HFFc6 (cell line): ENCODE measurements at places on chromosomes 12 and 14. TPM values are rescaled to one million over a fixed set of nuclear protein-coding genes. Genes with fewer than 3 reads are reported as not detected.

- DNase-seq, result no peak
Measured at GRCh38 chr14:33992274-33993007, 41.6 kb upstream of the EGLN3 start.

Gene TRHDE
- total RNA-seq, result 53.8 to 99.9 TPM (median 57.1 TPM) in 3 replicates

Gene FSCB
- total RNA-seq, result not detected in 3 replicates

DNA sequence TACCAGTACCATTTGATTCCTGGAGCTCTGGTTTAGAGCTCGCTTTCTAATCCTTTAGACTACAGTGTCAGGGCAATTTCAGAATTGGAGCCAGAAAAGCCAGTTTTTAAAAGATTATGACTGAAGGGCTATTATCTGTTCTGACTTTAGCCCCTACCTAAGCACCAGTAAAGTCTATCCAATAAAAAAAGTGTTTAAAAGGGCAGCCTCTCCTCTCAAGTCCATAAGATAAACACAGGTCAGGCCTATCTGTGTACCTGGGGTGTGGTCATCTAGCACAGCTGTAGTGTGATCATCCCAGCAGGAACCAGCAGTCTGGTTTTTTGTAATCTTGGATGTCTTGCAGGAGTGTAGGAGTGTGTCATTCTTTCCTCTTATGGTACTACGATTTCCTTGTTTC is 6.6 kb downstream of the APPL2 start:
- DNase-seq, result no peak

Gene OR6C6
- total RNA-seq, result not detected in 3 replicates

DNA sequence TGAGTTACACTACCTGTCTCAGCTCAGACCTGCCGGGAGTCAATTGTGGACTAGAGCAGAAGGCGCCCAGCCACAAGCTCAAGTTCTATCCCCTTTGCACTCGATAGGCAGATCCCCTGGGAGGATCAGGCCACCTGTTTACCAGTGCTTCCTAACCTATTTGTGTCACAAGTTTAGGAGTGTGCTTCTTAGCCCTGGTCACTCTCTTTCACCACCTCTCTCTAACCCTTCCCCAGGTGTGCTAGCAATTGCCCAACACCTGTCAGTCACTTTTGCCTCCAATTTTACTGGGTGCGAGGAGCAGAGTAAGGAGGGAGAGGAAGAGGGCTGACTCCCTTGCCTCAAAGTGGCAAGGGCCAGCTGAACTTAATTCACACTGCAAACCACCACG is 745 bp upstream of the NAA30 start:
- no peak for DNase-seq
